ENCODE measurements at places on chromosomes 4 and X.

DNA sequence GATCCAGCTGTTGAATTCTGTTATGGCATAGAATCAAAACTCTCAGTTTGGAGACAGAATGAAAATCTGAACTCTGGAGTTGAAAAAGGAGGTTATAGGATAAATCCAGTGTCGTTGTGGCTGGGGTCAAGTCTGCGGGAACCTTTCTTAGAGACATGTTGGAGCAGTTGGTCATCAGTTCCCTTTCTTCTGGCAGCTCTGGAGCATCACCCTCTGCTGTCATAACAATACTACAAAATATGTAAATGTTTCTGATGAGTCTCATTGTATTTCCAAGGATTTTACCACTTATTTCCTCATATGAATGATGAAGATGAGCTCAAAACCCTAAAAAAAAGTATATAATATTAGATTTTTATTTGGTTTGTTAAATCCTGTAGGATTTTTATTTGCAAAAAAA, 7.5 kb downstream of the TLR10 start:
- DNase-seq: no peak

DNA sequence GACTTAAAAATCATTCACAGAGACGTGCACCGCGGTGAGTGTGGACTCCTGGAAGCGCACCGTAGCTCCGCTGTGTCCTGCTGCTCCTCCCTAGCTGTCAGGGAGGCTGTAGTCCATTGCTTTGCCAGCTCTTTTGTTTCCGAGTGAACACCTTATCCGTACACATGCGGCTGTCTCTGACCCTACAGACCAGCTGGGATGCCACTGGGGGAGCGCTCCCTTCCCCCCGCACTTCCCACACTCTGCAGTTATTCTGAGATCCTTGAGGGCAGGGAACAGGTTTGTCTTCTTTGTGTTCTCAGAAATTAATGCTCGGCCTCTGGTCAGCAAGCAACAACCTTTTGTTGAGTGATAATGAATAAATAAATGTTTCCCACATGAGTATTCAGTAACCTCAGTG, 33.7 kb upstream of the MSANTD1 start:
- DNase-seq: no peak

DNA sequence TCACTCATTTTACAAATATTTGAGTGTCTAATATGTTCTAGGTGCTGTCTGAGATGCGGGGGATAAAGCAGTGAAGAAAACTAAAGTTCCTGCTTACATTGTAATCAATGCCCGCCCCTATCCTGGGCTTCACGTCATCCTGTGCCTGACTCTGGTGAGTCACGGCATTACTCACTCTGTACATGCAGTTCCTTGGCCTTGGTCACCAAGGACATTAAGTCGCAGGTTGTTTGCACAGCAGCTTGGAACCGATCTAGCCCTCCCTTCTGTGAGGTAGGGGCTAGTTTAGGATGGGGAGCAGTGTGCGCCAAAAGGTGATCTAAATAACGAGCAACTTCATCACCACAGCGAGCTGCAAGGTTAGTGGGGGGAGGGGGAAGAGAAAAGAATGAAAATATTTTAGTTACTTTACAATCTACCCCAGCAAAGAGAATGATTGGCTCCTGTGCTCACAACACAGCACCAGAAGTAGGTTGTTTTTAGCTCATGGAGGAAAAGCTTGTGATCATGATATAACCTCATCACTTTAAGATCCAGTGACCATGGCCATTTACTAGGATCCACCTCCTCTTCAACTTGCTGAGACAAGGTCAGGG, 48.0 kb upstream of the HDAC8 start:
- DNase-seq: peak; percentile 78

DNA sequence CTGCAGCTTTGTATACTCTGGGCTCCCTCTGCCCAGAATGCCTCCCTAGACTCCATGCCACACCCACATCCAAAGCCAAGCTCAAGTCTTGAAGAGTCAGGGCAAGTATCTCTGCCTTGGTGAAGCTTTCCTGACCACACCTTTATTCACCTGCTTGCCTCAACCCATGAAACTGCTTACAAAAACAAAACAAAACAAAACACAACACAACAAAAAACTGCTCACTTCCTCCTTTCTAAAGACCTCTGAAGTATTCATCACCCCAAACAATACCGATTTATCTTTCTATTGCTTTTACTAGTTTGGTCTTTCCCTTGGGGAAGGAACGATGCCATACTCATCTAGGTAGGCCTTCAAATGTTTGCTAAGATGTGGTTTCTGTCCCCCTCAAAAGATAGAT, 45.0 kb downstream of the TMEM165 start:
- no peak for DNase-seq

DNA sequence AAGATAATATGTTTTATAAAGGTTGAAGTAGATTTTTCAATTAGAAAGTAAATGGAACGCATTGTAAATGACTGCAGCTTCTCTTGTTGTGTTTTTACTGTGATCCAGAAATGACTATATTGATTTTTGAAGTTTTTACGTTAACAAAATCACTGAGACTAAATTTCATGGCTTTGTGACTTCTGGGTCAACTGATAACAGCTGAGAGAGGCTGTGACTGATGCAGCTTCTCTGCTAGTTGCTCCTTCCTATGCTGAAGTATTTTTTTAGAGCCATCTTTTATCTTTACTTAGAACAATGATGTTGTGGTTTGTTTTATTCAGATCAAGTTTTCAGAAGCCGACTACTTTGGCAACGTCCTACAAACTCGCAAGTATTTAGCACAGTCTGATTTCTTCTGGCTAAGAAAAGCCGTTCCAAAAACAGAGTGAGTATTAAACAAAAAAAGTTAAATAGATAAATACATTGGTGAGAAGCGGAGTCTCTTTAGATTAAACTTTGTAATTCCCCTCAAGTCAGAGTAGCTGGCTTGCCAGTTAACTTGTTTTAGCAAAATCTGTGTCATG, 94.7 kb upstream of the CBLL2 start:
- DNase-seq: no peak

Measured in retinal pigment epithelial cell (primary cell).